CD4-positive, alpha-beta T cell treated with Interferon gamma for 1 hour (primary cell): ENCODE measurements at places on chromosomes 2 and 18.

DNA sequence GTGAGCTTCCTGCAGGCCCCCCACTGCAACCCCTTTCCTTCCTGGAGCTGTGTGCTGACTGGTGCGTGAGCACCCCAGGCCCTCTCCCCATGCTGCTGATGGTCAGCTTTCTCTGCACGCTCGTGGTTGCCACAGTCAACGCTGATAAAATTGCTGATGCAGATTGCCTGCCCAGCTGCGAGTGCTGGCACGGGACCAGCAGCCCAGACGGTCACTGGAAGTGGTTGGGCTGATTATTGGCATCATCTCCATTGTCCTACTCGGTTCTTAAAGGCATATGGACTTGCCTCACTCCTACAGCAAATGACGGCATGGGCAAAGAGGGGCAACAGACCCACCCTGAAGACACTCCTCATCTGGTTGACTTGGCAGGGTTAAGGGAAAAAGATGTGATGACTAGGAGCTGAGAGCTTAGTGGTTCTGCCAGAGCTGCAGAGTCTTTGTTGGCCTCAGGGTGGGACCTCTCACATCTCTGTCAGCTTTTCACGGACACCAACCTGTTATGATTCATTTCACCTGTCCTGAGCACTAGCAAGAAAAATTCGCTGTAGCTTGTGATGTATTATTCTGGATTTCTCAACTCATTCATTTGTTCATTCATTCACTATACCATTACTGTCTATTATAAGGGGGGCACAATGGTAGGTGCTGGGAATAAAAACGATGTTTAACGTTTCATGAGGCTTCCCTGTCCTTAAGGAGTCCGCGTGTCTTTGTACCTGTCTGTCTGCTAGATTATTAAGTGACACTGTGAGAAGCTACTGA is 38.4 kb downstream of the PAX8 start:
- no peak for DNase-seq

GRCh38 chr2:6493669-6494068 is 372.0 kb downstream of the CMPK2 start:
- no peak for DNase-seq

DNA sequence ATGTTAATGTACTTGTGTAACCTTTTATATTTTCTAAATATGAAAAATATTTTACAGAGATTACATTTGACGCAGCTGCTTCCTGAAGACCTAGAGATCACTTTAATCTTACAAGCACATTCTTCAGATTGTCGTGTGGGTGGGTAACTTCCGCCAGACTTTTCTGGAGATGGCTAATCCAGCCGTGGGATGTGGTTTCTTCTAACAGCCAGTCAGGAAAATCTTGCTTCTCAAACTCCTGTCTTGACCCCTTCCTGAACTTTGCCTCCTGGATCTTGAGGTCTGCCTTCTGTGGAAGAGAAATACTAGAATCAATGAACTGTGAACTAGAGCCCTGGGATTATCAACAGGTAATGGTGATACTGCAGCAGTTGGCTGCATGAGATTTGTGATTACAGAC is 401.6 kb upstream of the TNP1 start:
- DNase-seq, result no peak

- DNase-seq, result no peak
Observed at GRCh38 chr2:27427863-27428212, 593 bp upstream of the NRBP1 start.

GRCh38 chr2:241514553-241514952 is 6.2 kb upstream of the STK25 start:
- no peak for DNase-seq

DNA sequence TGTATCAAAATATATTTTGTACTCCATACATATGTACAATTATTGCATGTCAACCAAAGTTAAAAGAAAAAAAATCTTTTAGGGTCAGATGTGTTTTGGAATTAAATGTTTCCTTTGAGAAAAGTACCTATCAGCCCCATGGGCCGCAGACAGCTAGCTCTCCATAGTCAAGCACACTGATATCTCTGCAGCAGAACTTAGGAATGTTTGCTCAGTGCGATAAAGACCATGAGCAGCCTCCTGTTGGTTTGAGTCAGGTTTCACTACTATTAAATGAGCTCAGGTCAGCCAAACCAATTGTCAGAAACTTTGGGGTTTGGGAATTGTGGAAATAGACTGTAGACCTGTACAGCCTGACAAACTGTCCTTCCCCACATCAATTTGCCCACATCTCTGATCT is 33.7 kb downstream of the LCT start:
- no peak for DNase-seq

DNA sequence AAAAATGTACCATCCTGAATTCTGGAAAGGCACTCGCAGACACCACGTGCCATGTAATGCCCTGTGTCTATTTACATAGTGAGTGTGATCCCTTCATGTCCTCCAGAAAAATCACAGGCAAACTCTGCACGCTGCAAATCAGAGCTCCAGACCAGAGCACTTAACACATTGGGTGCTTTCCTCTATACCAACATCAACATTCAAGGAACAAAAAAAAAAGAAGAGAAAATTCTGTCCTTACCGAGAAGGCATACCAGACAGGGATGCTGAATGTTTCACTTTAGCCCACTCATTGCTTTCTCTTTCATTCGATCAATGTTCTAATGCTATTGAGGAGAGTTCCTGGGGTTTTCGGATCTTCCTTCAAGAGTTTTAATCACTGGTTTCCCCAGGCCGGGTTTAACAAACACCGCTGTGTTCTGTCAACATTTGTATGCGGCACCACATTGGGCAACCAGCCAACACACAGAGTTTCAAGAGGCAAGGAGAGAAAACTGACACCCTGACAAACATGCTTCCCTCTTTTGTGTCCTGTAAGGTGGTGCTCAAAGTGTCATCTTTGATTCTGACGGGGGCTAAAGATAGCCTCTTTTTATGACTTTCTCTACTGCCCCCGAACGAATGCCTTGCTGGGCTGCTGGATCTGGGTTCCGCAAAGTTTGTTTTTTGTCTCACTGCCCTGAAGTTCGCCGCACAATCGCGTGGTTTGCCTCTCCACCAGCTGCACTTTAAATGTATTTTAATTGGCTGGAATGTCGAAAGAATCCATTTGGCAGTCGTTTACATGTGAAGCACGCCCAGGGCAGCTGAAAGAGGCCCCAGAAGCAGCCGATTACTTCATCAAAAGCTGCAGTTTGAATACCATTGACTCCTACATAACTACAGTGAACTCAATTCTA is 106.4 kb upstream of the NCKAP5 start:
- no peak for DNase-seq

- DNase-seq, result no peak
Observed at GRCh38 chr2:187462839-187463238, 14.8 kb upstream of the CALCRL start.

- DNase-seq, result no peak
Observed at GRCh38 chr2:191333911-191334357, 88.7 kb downstream of the MYO1B start.

DNA sequence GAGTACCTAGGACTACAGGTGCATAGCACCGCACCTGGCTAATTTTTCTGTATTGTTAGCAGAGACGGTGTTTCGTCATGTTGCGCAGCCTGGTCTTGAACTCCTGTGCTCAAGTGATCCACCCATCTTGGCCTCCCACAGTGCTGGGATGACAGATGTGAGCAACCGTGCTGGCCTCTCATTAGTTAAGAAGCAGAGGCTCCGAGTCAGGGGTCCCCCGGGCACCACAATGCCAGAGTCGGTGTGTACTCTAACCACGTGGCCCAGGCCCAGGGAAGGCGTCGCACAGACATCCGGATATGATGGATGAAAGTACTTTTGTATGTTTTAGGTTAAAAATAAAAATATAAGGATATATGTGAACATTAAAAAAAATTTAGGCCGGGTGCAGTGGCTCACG is 28.3 kb upstream of the HPCAL1 start:
- no peak for DNase-seq

- no peak for DNase-seq
Observed at GRCh38 chr2:109719871-109720270, 74.2 kb upstream of the RGPD5 start.

DNA sequence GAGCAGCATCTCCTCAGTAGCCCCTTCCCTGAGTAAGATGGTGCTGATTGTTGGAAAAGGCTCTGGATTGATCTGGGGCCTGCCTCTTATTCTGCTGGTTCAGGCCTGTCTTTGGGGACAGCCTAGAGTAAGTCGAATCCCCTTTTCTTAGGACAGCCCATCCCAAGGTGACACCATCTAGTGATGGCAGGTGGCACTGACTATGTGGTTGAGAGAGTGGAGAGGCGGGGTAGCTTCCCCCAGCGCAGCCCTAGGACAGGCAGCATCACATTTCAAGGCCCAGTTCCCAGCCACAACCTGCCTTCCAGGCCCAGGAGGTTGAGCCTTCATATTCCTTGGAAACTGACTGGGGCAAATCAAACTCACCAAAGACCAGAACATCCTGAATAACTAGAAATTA is 69.1 kb upstream of the B3GNT7 start:
- no peak for DNase-seq

DNA sequence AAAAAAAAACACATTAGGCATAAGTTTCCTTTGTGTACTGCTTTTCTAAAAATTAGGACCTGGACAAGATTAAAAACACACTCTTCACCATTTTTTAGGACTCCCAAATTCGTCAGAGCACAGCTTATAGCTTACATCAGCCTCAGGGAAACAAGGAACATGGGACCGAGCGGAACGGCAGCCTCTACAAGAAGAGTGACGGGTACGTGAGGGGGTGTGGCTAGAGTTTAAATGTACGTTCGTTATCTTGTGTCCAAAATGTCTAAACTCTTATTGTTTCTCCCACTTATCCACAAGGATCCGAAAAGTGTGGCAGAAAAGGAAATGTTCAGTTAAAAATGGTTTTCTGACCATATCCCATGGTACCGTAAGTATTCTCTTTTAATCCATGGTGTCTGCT is 78.9 kb downstream of the ITGB1BP1 start:
- DNase-seq, result no peak

DNA sequence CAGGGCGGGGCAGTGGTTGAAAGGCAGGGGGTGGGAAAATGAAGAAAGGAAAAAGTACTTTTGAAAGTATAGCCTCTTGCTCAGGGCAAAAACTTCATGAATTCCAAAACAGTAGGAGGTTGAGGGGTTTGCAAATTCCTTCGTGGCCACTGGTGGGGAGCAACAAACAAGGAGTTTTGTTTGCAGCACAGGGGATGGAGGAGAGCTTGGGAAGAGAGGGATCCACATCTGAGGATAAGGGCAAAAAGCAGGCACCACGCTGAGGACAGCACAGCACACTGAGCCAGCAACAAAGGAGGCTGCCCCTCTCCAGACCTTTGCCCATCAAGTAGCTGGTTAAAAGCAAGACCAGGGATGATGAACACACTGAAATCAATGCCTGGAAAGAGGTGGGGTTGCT is 148.9 kb downstream of the TCF4 start:
- DNase-seq, result no peak

DNA sequence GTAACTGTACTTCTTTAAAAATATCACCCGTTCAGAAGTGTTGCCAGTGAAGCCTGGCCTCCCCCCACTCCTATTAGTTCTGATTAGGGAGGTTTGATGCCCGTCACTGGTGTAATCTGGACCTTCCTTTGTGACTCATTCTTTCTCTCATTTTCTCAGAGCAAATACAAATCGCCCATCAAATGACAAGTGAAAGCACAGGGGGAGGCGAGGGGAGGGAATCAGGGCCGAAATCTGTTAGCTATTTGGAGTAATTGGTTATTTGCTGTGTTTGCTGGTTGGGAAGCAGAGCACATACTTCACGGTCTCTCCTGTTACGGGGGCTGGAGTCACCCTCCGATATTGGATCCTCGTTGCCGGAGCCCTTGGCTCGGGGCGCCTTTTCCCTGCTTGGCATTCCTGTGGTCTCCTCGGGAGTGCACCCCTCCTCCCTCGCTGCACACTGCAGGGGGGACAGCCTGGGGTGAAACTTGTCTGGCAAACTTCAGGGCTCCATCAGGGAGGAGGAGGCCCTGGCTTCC is 178.1 kb downstream of the DYSF start:
- DNase-seq, result no peak

DNA sequence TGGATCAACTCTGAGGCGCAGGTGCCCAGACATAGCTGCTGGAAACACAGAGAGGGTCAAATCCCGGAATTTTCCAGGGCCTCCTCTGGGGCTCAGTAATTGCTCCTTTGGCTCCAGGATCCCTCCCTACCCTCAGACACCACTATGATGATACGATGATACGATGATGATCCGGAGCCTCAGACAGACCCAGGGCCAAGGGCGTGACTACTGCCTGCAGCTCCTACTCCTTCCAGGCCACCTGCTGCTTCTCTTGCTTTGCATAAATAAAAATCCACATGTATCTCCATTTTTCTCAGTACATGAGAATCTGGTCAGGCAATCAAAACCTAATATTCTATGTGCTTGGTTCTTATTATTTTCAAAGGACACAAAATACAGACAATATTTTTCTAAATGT is 33.7 kb downstream of the MRPL35 start:
- DNase-seq, result no peak

DNA sequence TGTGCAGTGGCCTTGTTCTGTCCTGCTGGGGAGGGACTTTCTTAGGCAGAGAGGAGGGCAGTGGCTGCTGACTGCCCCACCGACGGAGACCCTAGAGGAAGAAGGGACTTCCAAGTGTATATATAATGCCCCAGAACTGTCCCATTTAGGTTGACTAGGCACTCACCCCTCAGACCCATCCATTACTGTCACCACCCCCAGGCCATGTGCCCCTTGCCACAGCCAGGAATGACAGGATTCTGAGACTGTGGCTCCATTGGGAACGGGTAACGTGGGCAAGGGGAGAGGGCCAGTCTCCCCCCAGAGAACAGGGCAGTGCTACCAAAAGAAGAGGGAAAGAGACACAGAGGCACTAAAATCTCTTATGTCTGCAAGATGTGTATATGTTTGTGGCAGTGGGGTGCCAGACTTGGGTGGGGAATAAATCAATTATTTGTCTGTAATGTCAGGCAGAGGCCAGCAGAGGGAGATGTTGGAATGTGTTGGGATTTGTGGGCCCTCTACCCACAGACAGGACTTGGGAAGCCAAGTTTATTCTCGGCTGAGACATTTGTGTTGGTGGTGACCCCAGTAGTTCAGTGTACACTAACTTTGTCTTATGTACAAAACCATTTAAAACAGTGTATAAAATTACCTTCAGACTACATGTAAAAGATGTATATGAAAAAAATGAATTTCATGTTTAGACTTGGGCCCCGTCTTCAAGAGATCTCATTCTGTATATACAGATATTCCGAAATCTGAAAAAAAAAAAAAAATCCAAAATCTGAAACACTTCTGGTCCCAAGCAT is 24.0 kb upstream of the TMEM37 start:
- no peak for DNase-seq

GRCh38 chr2:38178119-38178518 is 102.2 kb upstream of the CYP1B1 start:
- DNase-seq, result no peak

DNA sequence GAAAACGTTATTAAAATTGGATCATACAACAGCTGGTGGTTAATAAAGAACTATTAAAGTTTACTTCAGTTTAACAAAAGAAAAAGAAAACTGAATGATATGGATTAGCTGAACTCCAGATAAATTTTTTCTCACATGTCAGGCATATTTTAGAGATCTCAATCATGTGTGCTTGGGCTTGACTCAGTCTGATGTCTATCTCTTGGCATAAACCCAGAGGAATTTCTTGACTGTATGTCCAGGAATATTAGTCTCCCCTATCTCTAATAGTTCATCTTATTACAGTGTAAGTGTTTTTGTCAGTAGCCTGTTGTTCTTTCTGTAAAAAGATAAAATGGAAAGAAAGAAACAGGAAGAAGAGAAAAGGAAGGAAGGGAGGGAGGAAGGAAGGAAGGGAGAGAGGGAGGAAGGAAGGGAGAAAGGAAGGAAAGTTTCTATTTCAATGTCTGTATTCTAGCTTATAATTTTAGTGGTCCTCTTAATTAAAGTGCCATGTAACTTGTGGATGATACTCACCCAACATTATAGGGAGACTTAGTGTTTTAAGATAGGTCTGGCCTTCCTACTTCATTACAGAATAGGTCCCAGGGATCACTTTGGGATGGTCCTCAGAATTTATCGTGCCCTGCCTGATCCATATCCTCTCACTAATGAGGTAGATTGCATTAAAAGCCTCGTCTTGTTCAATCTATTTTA is 99.7 kb upstream of the UGP2 start:
- DNase-seq, result no peak
